ENCODE measurements at places on chromosomes 4 and X.

DNA sequence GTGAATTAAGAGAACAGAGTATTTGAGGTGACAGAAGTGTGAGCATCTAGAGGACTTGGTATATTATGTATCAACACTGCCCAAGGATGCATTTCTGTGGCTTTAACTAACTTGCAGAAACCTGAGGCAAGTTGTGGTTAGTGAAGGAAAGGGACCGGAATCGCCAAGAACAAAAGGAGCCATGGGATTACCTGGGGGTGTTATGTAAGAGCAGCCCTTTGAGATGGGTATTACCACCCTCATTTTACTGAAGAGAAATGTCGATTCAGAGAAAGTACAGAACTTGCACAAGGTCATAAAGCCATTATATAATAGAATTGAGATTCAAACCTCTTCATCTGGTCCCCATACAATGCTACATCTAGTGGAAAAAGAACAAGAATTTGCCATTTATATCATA, 14.3 kb downstream of the TENM3 start:
- no peak for DNase-seq

GRCh38 chr4:12770351-12770750, 713.8 kb downstream of the RAB28 start:
- DNase-seq = peak; percentile 34

DNA sequence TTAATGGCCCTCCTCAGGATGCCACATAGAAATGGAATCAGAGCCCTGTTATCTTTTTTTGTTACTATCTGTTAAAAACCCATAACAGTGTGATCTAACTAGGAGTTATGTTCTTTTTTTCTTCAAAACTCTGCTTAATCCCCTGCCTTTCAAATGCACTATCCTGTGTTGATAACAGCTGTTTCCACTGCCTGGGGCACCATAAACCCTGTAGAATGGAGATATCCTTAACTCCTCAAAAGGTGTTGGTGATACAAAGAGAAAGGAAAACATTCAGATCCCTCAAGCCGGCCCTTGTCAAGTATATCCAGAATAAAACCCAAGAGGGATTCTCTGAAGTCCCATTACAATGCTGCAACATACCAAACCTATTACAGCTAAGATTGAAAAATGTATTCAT, 108.6 kb downstream of the ACTRT1 start:
- DNase-seq = no peak

DNA sequence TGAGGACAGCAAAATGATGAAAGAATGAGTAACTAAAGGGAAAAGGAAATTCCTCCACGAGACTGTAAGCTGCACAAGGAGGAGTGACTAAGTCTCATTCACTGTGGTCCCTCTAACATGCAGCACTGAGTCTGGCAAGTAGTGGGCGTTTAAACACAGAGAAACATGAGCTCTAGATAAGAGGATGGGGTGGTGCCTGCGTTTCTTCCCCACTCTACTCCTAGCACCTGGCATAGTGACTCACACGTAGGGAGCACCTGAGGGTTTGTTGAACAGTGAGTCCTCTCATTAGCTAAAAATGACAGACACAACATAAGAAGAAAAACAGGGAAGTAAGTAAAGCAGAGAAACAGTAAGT, 105.8 kb upstream of the CBR4 start:
- DNase-seq = no peak

DNA sequence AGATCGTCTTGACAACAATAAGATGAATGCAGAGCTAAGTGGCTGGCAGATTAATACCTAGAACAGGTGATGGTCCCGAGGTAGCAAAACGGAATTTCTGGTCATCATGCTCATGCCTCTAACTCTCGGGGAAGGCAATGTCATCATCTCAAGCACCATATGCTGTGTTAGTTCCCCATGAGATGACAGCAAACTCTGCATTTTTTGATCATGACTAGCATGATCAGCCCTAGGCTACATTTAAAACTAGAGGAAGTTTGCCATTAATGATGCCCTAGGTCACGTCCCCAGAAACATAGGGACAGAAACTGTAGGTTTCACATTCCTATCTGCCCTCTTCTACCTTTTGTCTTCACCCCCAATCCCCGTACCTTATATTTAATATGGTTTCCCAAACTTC, 11.6 kb downstream of the LPAR4 start:
- DNase-seq = no peak
